CD4-positive, CD25-positive, alpha-beta regulatory T cell (primary cell): ENCODE measurements at places on chromosomes 13 and 19.

DNA sequence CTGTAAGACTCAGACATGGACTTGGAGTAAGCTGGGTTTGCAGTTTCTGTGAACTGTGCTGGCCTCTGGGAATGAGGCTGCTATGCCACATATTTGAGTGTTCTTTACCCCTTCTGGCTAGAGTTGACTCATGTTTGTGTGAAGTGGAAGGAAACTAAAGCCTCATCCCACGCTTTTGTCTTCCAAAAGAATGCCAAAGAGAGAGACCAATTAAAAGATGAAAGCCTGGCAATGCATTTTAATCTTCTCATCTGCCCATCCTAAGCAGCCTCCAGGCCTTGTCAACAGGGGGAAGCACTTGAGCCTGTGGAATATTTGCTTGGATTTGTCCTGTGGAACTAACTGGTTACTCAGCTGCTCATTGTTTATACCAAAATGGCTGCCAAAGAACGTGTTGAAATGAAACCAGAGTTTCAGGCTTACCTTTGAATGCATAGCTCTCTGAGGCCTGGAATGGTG, 49.1 kb downstream of the LMO7 start:
- no peak for DNase-seq

- DNase-seq: peak; percentile 60
These were observed 13.1 kb downstream of the EPS8L1 start for GRCh38 chr19:55088543-55089341.

GRCh38 chr19:48638831-48639381, 1.7 kb upstream of the DBP start:
- DNase-seq: no peak

DNA sequence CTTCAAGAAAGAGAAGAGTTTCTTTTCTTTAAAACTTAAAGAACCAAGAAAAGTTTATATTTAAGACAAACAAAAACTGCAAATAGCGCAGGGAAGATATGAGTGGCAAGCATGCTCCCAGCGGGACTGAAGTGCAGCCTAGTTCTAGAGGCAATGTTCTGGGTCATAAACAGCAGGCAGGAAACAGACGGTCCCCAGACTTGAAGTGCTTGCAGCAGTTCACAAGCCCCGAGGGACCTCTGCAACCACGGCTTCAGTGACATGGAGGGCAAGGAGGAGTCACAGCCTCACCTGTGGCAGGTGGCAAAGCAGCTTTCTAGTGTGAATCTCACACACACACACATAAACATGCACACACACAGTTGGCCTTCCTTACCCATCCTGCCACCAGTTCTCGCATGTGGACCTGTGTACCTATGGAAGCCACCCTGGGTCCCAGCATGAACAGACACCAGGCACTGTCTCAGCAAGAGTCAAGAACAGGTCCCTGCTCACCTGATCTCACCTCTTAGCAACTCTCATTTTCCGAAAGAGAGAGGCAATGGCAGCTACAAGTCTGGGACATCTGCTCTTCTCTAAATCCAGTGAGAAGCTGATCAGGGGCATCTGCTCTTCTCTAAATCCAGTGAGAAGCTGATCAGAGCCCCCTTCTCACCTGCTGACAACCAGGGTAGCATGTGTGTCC, 162.0 kb downstream of the EFNB2 start:
- no peak for DNase-seq

DNA sequence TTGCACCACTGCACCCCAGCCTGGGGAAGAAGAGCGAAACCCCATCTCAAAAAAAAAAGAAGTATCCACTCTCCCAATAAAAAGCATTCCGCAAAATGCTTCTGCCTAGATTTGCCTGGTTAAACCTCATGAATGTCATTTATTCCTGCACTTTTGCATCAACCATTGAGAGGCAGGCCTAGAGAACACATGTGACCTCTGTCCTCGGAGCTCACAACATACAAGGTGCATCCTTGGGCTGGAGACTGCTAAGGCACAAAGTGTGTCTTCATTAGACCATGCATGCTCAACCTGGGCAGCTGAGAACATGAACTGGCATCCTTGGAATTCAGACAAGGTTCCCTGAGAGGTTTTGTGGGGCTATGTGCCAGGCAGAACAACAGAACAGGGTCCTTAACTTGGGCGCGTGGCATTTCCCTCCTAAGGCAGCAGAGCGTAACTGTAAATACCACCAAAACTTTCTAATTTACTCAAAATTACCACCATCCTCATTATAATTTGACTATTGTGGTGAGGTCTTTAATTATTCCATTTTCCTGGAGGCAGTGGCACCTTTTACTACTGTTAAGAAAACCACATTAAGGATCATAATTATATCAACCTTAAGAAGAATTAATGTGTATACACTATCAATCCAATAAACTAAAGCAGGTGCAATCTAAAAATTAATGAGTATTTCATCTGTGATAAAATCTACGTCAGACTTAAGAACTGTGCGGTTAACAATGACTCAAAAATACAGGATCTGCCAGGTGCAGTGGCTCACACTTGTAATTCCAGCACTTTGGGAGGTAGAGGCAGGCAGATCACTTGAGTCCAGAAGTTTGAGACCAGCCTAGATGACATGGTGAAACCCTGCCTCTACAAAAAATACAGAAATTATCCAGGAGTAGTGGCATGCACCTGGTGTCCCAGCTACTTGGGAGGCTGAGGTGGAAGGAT, 13.8 kb downstream of the RCBTB1 start:
- no peak for DNase-seq
